ENCODE measurements at places on chromosomes 6 and 20.

DNA sequence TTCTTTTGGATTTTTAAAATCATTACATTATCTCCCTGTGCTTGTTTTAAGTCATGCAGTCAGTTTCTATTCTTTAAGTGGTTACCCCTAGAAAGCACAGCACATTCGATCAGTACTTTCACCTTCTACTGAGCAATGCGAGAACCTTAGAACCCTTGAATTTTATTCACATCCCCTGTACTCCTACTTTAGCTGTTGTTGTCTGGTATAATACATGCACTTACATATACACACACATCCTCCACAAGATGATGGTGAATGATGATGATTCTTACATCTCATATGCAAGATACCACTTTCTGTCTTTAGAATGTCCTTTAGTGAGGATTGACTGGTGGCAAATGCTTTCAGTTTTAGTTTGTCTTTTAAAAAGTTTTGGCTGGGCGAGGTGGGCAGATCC, 5.7 kb downstream of the CDC40 start:
- DNase-seq, result no peak

- no peak for DNase-seq
Measured at GRCh38 chr6:88945415-88946008, 17.9 kb downstream of the RNGTT start.

DNA sequence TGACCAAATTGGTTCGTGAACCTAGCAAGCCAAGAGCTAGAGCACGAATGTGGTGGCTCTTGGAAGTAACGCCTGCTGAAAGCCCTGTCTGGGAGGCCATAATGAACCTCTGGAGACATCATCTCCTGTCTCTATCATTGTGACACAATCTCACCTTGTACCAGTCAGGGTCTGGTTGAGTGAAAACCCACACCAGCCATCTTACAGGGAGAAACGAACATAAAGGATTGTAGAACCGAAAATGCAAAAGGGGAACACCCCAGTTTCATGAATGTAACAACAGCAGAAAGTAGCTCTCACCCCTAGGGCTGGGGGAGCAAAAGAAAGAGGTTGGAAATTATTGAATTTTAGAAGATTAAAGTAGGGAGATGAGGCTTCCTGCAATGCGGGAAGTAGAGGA, 50.9 kb upstream of the TAB2 start:
- no peak for DNase-seq

DNA sequence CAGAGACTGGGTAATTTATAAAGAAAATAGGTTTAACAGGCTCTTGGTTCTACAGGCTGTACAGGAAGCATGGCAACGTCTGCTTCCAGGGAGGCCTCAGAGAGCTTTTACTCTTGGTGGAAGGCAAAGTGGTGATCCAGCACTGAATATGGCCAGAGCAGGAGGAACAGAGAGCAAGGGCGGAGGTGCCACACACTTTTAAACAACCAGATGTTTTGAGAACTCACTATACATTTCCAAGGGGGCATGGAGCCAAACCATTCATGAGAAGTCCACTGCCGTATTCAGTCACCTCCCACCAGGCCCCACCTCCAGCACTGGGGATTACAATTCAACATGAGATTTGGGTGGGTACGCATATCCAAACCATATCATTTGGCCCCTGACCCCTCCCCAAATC, 18.7 kb downstream of the SAMD5 start:
- no peak for DNase-seq

GRCh38 chr6:22582417-22583205, 13.2 kb downstream of the HDGFL1 start:
- no peak for DNase-seq

DNA sequence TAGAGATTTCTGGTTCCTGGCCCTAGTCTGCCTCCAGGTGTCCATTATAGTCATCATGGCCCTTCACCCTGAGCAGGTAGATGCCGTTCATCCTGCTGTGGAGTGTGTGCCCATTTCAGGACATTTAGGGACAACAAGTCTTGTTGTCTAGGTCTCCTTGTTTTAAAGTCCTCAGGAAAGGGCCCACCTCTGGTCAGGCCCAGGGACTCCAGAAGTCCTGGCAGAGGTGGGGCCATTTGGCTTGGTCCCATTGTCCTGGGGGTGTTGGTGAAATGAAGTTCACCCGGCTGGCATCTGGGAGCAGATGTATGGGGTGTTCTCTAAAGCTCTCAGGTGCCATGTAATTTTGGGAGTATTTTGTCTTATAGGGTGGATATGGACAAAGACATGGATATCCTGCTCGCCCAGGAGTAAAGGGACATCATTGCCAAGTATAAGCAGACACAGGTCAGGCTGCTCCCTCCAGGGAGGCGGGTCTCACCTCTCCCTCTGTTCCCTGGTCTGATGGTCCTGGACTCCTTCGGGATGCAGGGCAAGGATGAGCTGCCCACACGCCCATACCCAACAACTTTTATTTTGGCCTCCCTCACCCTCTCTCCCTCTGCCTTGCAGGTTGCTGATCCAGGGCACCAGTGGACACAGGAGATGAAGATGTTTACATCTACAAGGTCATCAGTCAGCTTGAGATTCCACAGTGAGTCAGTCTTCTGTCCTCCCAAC, 31.7 kb upstream of the MAS1L start:
- DNase-seq, result no peak

DNA sequence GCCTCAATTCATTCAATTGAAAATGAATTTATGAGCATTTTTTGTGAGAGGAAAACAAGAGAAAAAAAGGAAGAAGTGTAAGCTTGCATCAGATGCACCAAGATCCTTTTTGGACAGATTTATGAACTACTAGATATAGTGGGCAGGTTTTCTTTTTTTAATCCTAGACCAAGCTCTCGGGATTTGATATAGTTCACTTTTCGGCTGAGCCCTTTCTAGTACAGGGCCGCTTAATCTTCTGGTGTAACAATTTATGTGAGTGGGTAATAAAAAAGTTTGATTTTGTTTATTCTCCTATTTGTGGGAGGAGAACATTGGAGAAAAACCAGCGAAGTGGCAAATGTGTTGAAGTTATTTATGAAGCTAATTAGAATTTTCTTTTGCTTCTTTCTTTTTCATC, 538.0 kb downstream of the UTRN start:
- DNase-seq, result no peak

GRCh38 chr6:36649701-36650484, 28.6 kb upstream of the CDKN1A start:
- DNase-seq, result no peak

DNA sequence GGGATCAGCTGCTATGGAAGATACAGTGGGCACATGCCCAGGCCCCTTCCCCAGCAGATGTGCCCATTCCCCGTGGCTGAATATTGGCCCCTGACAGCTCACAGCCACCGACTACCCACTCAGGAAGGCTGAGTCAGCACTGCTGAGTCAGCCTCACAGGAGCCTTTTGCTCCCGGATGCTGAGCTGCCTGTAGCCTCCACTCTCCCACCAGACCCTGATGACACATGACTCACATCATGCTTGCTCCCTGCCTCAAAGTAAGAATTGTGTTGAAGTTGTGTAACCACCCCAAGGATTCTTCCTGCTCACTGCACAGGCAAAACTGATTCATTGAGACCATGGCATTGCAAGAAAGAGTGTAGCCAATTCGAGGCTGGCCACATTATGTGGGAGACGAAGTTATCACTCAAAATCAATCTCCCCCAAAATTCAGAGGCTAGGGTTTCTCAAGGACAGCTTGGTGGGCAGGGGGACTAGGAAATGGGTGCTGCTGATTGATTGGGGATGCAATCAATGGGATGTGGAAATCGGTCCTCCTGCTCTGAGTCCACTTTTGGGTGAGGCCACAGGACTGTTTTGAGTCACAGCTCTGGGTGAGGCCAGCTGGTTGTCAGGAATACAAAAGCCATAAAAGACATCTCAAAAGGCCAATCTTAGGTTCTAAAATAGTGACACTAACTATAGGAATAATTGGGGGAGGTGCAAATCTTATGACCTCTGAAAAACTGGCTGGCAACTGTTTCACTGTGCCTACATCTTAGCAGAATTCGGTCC, 556.6 kb upstream of the CDH4 start:
- peak; percentile 75 for DNase-seq

GRCh38 chr20:52105442-52106422, 85.8 kb downstream of the ZFP64 start:
- no peak for DNase-seq

- DNase-seq, result no peak
Measured at GRCh38 chr6:92977018-92977417, 442.3 kb downstream of the EPHA7 start.

- DNase-seq, result no peak
Measured at GRCh38 chr6:10613723-10614122, 80.7 kb downstream of the C6orf52 start.

- no peak for DNase-seq
Measured at GRCh38 chr6:82917346-82918064, 148.1 kb downstream of the UBE3D start.

Measured in SW 1271 (cell line).